Stimulated activated CD4-positive, alpha-beta T cell treated with anti-CD3 and anti-CD28 coated beads, Interleukin-4, amount 100 ng/mL, for 1 hour (primary cell): ENCODE measurements at places on chromosomes 1 and 21.
A peak's percentile ranks its signal among the peaks of the same experiment; 100 is the strongest.

DNA sequence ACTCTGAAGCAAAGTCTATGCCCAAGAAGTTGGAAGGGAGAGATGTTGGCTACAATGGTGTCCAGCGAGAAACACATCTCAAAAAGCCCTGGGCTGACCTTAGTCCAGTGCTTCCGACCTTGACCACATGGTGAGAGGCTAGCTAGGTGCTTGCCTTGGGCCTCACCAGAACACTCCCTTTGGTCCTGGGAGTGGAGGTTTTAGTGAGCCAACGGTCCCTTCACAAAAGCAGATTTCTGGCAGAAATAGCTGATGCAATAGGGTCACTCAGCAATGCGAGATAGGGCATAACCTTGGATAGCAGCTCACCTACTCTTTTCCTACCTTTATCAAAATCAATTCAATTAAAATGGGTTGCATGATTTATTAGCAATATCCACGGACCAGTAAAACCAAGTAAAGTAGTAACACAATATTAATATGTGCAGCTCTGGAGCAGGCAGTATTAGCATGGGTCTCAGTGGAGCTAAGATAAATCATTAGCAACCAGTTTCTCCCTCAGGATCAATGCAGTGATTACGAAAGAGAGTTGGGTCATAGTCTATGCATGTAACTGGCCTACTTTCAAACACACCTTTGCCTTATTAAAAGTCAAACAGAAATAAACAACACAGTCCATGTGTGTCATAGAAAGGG lies 1.9 kb downstream of the SLC30A10 start:
- no peak for DNase-seq

DNA sequence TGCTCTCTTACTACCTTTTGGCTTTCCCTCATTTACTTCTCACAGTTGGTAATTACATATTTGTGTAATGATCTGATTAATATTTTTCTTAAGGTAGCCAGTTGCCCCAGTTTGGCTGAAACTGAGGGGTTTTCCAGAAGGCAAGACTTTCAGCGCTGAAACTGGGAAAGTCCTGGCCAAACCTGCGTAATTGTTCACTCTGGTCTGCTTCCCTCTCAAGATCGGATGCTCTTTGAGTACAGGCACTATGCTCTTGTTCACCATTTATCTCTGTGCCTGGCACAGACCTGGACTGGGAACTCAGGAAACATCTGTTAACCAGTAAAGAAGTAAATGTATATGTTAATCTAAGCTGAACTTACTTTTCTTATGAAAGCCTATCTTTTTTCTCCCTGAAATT lies 209.6 kb upstream of the HOOK1 start:
- no peak for DNase-seq

DNA sequence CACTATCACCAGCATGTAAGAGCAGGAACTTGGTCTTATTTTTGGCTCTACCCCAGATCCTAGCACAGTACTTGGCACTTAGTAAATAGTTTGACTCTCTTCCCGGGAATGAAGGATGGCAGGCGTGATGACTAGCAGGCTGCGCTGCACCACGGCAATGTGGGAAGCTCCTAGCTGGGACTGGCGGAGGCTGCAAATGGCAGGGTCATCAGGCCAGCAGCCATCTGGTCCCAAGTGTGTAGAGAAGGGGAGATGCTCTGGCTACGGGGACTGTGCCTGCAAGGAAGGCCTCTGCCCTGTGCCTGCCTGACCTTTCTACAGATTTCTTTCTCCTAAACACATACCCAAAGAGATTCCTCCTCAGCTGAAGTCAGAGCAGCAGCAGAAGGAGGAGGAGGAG lies 95.0 kb downstream of the KCND3 start:
- DNase-seq: no peak

GRCh38 chr21:43575473-43575844 lies 83.8 kb downstream of the HSF2BP start:
- no peak for DNase-seq

DNA sequence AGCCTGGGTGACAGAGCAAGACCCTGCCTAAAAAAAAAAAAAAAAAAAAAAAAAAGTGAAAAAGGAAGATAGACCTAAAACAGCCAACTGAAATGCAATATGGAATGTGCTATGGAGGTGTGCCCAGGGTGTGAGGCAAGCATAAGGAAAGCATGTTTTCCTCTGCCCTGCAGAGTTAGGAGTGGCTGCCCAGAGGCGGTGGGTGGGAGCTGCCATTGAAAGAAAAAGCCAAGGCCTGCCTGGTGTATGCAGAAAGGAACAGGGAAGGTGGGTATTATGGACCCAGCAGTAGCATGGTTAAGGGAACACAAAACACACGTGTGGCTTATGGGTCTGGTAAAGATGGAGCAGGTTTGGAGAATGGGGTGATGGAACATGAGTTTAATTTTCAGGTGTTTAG lies 8.9 kb downstream of the CD244 start:
- DNase-seq: no peak

GRCh38 chr1:193121616-193122593 lies at the start of gene CDC73:
CDC73 (plus strand) TSS chr1:193122031; CDS start chr1:193122201, 170 bp downstream.
- peak; percentile 100 for DNase-seq

DNA sequence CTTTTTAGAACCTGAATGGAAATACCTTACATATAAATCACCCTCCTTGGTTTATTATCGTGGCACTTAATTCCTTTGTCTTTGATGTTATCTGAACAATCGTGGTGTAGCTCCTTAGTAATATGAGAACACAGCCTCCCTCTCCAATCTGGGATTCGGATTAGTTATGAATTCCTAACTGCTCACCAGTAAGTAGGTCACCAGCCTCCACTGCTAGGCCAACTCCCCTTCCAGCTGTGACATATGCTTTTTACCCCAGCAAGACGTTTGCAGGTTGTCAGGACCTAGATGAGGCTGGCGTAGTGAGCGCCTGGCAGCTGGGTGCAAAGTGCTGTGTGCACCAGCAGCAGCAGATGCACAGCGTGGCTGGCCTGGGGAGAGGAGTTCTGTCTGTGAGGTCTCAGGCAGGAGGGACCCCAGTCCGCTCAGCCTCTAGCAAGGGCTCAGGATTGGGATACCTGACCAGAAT lies 38.2 kb downstream of the NTPCR start:
- DNase-seq: no peak

- no peak for DNase-seq
Measured at GRCh38 chr1:208137193-208137592, 107.0 kb downstream of the PLXNA2 start.

DNA sequence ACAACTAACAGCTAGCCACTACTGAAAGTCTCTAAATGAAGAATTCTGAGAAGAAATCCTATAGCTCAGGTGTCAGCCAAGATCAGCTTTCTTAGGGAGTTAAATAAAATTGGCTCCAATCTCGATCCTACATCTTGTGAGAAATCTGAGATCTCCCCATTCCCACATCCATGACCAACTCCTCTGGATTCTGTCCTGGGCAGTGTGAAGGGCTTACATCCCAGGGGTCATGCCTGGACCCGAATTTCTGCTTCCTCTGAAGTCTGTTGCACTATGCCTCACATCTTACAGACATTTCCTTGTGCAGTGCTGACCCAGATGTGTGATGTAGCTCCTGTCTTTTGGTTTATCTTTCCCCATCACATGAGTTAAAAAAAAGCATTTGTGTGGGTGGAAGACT lies 4.8 kb upstream of the TNN start:
- DNase-seq: no peak

GRCh38 chr1:60935599-60936110 lies 146.7 kb upstream of the NFIA start:
- no peak for DNase-seq

DNA sequence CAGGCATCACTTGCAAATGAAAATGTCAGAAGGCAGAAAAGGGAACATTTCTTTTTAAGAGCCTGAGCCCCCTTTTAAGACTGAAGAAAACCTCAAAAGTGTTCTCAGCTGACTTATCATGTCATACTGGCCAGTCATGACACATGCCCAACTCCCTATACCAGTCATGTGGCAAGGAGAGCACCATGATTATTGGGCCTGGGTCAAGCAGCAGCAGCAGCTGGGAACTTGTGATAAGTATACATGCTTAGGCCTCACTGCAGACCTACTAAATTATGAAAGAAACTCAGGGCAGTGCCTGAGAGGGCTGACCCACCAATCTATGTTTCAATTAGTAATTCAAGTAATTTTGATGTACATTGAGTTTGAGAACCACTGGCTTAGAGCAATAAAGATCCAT lies 8.6 kb downstream of the RO60 start:
- DNase-seq: no peak

DNA sequence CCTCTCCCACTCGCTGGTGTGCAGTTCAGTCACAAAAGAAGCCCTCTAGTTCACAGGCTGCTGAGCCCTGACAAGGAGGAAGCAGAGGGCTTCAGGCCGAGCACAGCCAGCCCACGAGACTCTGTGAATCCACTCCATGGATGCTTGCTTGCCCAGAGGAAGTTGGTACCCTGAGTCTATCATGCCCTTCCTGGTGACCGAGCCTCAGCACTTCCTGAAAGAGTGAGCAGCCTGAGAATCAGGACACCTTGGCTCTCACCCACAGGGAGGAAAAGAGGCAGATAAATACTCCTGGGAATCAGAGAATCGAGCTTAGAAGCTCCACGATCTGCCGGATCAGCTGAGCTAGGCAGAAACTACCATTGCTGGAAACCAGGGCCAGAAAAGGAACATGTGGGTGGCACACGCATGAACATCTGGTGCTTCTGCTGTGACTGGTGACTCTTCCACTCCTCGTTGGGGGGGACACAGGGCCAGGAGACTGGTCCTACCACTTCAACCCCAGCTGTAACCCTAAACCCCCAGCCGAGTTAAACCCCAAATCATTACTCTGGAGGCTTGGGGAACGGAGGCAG lies 376.3 kb upstream of the CAMK1G start:
- DNase-seq: no peak

DNA sequence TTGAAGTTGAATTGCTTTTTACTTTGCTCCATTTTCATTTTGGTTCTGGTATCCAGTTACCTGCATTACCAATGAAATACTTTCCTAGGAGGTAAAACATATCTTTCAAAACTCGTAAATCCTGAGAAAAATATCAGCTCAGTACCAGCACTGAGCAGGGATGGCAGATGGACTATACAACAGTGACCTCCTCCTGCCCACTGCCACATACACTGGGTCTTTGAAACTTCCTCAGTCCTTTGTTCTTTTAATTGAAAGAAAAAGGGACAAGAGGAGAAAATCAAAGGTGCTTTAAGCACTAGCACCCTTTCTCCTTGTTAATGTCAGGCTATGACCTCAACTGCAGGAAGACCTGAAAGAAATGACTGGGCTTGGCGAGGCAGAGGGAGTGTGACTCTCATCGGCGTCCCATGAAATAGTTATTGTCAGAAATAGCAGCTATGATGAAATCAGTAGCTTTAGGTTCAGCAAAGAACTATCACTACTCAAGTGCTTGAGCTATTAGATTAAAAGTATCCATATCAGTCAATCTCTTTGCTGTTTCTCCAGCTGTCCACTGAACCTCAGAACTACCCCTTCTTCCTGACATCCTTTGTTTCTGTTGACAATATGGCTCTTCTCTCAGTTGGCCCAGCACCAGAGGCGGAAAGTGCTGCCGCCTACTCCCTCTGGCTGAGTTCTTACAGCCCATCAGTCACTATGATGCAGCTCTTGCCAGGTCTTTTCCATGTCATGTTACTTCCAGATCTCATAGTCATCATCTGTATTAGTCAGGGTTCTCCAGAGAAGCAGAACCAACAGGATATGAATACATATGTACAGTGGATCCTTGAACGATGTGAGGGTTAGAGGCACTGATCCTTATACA lies 207.0 kb upstream of the MAP1LC3C start:
- DNase-seq: no peak

DNA sequence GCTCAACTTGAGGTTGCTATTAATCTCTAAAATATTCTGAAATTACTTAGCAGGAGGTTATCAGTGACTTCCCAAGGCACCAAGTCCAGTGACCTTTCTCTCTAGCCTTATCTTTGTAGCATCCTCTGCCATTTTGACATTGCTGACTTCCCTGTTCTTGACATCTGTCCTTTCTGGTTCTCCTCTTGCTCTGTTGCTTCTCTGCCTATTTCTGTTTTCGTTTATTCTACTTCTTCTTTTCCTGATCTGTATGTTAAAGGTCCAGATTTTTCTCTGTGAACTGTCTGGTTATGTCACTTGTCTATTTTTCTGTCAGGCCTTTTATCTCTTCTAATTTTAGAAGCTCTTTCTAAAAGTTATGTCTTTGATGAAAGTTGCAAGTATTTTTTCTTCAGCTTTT lies 178.8 kb downstream of the VPS13D start:
- DNase-seq: no peak

GRCh38 chr1:208919371-208919770 lies 664.1 kb upstream of the CAMK1G start:
- DNase-seq: no peak

- DNase-seq: no peak
Measured at GRCh38 chr1:20233394-20233793, 47.1 kb upstream of the PLA2G2C start.

- DNase-seq: no peak
Measured at GRCh38 chr1:156795787-156796186, 20.9 kb downstream of the SH2D2A start.

- DNase-seq: no peak
Measured at GRCh38 chr21:45551316-45551715, 9.1 kb upstream of the SLC19A1 start.

GRCh38 chr21:36981977-36982700 lies 15.7 kb upstream of the HLCS start:
- no peak for DNase-seq

GRCh38 chr1:24317956-24318614 lies 1.1 kb upstream of the GRHL3 start:
- DNase-seq: no peak

- DNase-seq: peak; percentile 79
Measured at GRCh38 chr1:10909697-10910680, 102.5 kb upstream of the TARDBP start.

DNA sequence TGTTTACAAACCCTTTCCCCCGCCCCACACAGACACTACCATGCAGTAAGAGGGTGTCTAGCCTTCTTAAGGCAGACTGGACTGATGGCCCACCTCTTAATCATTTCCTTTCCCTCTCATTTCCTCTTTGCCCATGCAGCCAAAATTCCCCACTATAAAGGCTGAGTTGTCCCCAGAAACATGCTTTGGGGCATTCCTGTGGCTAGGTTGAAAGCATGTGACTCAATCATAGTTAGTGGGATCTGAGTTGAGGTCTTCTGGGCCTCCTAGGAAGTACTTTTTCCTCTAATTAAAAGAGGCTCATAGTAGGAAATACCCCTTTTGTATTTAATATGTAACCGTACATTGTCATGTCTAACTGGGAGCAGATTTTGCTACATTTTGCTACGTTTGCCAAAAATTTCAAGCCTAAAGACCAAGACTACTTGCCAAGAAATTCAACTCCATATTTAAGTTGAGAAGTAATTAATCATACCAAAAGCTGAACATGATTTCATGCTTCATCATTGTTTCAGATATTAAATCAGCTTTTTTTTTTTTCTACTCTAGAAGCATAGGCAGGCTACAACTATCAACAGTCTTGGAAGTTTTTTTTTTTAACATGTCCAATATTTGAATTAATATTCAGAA lies 174.7 kb downstream of the ADGRL4 start:
- no peak for DNase-seq

DNA sequence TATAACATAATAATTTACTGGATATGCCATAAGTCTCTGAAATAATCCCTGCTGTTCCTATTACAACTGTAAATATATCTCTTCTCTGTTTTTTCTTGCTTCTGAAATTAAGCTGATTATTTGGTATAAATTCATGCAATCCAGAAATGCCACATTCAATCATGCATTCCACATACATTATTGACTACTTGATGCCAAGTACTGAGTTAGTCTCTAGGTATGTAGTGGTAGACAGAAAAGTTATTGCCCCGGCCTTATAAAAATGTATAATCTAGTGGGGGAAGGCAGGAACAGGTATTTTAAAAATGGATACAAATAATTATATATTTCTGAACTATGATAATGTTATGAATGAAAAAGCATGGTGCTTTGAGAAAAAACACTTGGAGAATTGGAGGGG lies 338.6 kb upstream of the SNX7 start:
- DNase-seq: no peak
